SK-N-MC (cell line): ENCODE measurements at places on chromosomes 2 and 18.

DNA sequence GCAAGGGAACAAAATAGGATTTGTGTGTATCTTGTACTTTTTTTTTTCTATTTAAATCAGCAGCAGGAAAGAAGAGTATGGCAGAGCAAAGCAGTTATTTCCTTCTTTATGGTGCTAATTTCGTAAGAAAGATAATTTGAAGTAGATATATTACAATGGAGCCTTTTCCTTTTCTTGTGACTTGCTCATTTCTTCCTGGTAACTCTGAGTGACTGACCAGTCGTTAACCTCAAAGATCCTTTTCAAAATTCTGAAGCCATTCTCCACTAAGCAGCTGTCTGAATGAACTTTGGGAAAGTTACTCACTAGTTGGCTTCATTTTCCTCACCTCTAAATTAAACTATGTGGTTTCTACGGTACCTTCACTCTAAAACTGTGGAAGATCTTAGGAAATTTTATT lies 24.6 kb downstream of the AFTPH start:
- no peak for DNase-seq

DNA sequence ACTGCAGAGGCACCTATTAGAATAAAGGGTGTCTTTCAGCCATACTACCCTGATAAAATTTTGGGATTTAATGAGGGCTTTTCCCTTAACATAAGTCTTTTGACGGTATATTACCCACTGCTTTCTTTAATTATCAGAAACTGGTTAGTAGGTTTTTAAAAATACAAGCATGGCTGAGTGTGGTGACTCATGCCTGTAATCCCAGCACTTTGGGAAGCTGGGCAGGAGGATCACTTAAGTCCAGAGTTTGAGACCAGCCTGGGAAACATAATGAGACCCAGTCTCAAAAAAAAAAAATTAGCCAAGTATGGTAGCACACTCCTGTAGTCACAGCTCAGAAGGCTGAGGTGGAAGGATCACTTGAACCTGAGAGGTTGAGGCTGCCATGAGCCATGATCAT lies 16.1 kb downstream of the CPSF3 start:
- DNase-seq: no peak

DNA sequence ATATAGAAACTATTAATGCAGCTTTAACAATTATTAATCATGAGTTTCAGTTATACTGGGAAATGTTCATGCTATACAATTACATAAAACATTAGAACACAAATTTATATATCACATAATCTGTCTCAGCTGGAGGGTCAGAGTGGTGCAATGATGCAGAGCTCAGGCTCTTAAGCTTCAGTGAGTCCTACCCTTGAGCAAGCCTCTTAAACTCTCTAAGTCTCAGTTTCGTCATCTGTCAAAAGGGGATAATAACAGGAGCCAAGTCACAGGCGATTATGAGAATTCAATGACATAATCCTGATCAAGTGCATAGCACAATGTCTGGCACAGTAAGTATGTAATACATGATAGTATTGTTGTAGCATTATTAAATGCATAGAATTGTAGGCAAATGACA lies 46.0 kb downstream of the LAMA1 start:
- no peak for DNase-seq

GRCh38 chr2:33230842-33231241 lies 245.6 kb upstream of the RASGRP3 start:
- DNase-seq: no peak
